Chondrocyte (in vitro differentiated cells): ENCODE measurements at places on chromosomes 7 and 10.

GRCh38 chr7:4241791-4242190, 440.3 kb upstream of the FOXK1 start:
- peak; percentile 73 for DNase-seq

DNA sequence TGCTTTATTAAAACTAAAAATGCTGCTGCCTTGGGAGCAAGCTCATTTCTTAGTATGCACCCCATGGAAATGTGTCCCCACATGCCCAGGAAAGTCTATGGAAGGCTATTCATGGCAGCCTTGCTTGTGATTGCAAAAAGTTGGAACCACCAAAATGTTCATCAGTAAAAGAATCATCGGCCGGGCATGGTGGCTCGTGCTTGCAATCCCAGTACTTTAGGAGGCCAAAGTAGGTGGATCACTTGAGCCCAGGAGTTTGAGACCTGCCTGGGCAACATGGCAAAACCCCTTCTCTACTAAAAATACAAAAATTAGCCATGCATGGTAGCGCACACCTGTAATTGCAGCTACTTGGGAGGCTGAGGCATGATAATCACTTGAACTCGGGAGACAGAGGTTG, 79.8 kb downstream of the ARHGAP22 start:
- DNase-seq, result no peak

- DNase-seq, result no peak
Measured at GRCh38 chr7:39002755-39003154, 25.0 kb downstream of the POU6F2 start.

GRCh38 chr7:131166066-131166465, 161.6 kb upstream of the MKLN1 start:
- DNase-seq, result no peak

- DNase-seq, result no peak
Measured at GRCh38 chr7:25802473-25802872, 349.5 kb upstream of the NFE2L3 start.

DNA sequence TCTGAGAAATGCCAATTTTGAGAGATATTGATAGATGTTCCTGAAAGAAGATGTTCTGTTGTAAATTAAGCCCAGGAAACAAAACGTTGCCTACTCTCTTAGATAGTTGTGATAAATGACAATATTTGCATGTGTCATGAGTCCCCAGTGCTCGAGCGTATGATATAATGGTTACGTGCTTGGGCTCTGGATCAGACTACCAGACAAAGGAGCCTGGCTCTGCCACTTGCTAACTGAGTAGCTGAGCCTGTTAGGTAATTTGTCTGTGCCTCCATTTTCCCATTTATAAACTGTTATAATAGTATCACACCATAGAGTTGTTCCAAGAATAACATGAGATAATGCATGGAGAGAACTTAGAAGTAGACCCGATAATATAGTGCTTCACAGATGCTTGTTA, 1.8 kb downstream of the A1CF start:
- no peak for DNase-seq

- no peak for DNase-seq
Measured at GRCh38 chr7:105369944-105370343, 18.8 kb downstream of the SRPK2 start.

DNA sequence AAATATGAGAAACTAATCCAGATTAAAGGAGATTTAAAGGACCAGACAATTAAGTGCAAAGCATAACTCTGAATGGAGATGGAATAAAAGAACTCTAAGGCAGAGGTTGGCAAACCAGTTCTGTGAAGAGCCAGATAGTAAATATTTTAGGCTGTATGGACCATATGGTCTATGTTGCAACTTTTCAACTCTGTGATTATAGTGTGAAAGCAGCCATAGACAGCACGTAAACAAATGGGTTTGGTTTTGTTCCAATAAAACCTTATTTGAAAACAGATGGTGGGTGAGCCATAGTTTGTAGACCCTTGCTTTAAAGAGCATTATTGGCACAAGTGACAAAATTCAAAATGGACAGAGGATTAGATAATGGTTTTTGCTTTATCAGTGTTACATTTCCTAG, 884.1 kb downstream of the CCSER2 start:
- no peak for DNase-seq

GRCh38 chr7:92251181-92251580, 5.4 kb downstream of the ANKIB1 start:
- no peak for DNase-seq

- no peak for DNase-seq
Measured at GRCh38 chr7:117809958-117810357, 63.3 kb downstream of the CTTNBP2 start.

- no peak for DNase-seq
Measured at GRCh38 chr10:33749067-33749735, 414.7 kb upstream of the NRP1 start.

- DNase-seq, result peak; percentile 70
Measured at GRCh38 chr7:140625908-140626868, 14.4 kb downstream of the DENND2A start.

- DNase-seq, result no peak
Measured at GRCh38 chr7:124996778-124997177, 67.2 kb upstream of the POT1 start.

GRCh38 chr7:128860158-128861073, 2.2 kb upstream of the ATP6V1F start:
- DNase-seq, result no peak

GRCh38 chr10:75582102-75582501, 150.7 kb downstream of the LRMDA start:
- no peak for DNase-seq

- no peak for DNase-seq
Measured at GRCh38 chr7:26365077-26365900, 73.6 kb downstream of the SNX10 start.

GRCh38 chr7:50762337-50762736, 20.4 kb downstream of the GRB10 start:
- no peak for DNase-seq

DNA sequence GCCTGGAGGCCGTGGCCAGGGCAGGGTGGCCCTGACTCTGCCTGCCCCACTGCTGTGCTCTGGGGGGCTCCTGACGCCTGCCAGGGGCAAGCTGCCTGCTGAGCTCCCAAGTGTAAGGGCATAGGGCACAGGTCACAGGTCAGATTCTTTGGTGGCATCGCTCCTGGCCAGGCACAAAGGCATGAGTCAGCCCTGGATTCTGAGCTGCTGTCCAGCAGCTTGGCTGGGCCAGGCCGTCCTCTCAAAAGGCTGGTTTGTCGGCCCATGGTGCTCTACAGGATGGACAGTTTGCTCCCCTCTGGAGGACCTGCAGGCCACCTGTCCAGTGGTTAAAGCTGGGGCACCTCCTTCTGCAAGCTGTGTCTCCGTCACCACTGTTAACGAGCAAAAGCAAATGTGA, 2.9 kb downstream of the ADGRA1 start:
- DNase-seq, result no peak

GRCh38 chr10:18659819-18660535, 746 bp downstream of the ARL5B start:
- DNase-seq, result no peak

DNA sequence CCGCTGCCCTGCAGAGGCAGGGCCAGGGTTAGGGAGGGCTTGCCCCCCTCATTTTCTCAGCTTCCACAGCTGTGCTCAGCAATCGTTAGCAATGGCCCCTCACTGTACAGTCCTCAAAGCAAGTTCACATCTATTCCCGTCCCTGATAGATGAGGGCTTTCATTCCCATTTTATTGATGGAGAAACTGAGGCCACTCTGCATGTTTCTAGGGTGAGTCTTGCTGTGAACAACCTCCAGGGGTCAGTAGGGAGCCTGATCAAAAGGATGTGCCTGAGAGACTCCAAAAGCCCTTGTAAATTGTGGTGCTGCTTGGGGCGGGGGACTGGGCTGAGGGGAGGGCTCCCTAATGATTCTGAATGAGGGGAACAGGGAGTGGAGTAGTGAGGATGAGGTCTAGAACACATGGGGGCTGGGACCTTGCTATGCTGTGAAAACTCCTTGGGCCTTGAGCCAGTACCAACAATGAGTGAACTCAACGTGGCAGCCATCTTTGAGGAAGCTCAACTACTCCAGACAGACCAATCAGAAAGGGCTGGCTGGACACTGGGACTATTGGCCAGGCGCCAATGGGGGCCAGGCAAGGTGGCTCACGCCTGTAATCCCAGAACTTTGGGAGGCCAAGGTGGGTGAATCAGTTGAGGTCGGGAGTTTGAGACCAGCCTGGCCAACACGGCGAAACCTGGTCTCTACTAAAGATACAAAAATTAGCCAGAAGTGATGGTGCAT, 6.7 kb upstream of the GRIFIN start:
- no peak for DNase-seq
